ENCODE measurements at places on chromosomes 16 and 17.
A peak's percentile ranks its signal among the peaks of the same experiment; 100 is the strongest.

DNA sequence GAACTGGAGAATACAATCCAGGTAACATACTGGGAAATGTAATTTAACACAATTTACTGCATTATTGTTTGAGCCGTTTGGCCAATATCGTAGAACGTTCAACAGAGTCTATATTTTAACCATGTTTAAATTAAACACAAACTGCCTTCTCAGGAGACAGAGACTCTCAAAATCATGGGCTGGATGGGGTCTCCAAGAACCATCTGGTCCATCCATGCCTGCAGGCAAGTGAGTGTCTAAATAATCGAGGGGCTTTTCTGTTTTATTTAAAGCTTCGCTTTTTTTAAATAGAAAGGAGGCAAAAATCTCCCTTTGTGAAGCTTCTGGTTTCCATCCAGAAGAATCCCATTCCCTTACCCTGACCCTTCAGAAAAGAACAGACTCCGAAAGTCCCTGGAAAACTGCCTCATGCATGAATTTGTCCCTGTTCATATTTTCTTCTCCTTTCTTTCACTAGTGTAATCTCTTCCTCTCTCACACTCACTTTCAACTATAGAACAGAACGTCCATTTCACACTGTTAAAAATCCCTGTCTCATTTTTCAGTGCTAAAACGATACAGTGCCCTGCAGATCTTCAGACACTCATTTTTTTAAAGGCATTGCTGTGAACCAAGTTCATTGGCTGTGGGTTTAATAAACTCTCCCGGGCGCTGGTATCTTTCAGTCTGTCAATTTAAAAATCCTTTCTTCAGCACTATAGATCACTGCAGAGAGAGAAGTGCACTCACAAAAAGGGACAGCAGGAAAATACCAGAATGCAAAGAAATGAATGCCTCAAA is 111.4 kb upstream of the TOM1L1 start:
- no peak for DNase-seq

- no peak for DNase-seq
Observed at GRCh38 chr16:19783363-19784182, 65.5 kb downstream of the IQCK start.

DNA sequence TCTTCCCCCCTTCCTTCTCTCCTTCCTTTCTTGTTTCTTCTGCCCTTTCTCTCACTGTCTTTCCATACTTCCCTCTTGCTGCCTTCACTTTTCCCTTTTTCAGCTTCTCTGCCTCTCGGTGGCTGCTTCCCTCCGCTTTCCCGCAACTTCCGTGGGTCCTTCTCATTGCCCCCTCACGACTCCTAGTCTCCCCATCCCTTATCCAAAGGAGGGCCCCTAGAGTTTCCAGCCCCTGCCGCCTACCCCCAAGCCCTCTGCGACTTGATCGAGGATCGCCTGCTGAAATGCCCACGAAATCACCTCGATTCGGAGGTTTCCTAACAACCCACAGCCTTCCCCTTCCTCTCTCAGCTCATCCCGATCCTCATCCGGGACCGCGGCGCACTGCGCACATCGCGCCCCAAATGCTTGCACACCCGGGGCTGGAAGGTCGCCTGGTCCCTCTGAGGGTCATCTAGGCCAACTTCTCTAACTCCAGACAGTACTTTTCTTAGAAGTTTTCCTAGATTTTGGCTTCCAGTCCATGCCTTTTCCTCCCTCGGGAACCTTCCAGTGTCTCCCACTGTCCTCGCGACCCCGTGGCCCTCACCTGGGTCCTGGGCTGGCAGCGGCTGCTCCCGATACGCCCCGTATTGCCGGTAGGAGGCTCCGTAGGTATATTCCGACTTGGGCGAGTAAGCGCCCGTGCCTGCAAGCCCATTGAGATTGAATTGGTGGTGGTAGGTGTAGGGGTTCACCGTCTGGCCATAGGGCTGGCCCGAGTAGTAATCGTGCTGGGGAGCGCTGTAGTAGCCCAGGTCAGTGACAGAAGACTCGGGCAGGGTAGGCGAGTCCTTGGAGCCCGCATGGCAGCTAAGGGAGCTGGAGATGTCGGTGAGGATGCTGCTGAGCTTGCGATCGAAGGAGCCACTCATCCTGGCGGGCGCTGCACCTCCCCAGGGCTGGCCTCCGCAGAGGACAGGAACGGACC is 654 bp downstream of the DLX3 start:
- no peak for DNase-seq

DNA sequence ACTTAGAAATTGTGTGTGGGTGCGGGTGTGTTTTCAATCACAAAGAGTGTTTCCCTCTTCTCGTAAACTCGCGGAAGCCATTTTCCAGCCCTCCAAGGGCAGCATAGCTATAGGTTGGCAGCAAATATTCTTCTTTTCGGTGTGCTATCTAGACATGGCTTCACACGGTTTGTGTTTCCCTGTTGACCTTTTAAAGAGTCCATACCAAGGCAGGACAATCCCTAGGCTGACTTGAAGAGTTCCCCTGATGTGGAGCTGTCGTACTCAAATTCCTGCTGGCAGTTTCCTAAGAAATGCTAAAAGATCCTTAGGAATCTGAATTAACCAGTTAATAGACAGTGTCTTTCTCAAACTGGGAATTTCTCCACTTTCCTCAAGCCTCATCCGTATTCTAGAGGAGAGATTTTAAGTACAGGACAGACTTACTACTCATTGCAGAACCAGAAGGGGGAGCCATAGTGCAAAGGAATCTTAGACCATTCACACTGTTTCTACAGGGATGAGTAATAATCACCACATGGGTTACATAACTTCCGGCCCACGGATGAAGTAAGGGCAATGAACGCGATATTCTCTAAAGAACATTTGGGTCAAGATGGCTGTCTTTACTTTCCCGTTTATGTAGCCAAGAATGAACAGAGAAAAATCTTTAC is 288.6 kb upstream of the ELAC2 start:
- no peak for DNase-seq

- no peak for DNase-seq
Observed at GRCh38 chr17:37466471-37466870, 23.2 kb upstream of the DUSP14 start.

DNA sequence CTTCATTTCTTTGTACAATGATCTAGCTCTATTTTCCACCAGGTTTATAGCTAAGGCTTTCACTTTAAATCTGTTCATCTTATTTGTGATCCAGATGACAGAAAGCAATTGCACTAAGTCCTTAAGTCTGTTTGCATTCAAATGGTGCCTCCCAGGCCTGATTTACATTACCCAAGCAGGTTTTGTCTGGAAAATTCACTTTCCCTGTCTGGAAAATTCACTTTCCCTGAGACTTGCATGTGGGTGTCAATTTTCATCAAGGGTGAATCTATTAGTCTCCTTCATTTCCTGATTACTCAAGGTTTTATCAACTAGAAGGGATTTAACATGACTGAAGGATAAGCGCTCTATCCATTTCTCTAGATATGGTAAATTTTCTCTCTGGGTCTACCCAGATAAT is 1480.2 kb upstream of the GOT2 start:
- no peak for DNase-seq

DNA sequence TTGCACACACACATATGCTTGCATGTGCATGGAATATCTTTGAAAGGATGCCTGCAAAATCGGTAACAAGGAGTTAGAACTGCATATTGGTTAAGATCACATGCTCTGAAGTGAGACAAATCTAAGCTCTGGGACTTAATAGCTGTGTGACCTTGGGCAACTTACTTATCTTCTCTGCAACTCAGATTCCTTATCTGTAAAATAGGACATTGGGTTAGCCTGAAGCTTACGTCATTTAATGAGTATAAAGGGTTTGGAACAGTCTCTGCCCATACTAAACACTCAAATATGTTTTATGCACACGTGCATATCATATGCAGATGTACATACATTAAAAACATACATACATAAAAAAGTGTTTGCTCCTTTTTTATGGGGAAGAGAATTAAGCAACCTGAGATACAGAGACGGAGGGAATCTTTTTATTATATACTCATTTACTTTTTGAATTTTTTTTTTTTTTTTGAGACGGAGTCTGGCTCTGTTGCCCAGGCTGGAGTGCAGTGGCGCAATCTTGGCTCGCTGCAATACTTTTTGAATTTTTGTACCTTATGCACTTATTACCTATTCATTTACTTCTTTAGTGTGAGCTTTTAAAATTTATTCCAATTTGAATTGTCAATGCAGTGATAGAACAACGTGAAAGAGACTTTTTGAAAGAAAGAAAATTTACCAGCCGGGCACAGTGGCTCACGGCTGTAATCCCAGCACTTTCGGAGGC is 206.2 kb downstream of the CCDC182 start:
- DNase-seq, result no peak

DNA sequence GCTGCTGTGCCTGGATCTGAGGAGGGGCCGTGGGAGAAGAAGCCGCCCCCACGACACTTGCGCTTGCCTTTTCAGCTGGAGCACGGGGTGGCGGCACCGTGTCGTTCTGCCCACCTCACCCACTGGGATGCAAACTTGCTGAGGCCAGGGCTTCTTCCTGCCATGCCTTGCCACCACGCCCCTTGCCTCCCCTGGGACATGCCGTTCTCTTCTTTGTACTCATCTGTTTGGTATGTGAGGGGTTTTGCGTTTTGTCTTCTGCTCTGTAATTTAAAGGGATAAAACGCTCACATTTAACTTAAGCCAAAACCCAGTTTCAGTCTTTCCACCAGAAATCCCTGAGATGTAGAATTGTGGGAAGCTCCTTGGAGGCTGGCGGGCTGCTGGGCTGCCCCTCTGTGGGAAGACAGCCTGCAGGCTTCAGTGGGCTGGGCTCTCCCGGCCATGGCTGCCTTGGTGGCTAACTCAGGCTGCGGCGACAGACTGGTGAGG is 180.2 kb downstream of the RPTOR start:
- DNase-seq, result no peak

GRCh38 chr17:33178681-33179080 is 114.4 kb downstream of the ASIC2 start:
- no peak for DNase-seq

- DNase-seq, result no peak
Observed at GRCh38 chr16:51231702-51232101, 80.6 kb upstream of the SALL1 start.

DNA sequence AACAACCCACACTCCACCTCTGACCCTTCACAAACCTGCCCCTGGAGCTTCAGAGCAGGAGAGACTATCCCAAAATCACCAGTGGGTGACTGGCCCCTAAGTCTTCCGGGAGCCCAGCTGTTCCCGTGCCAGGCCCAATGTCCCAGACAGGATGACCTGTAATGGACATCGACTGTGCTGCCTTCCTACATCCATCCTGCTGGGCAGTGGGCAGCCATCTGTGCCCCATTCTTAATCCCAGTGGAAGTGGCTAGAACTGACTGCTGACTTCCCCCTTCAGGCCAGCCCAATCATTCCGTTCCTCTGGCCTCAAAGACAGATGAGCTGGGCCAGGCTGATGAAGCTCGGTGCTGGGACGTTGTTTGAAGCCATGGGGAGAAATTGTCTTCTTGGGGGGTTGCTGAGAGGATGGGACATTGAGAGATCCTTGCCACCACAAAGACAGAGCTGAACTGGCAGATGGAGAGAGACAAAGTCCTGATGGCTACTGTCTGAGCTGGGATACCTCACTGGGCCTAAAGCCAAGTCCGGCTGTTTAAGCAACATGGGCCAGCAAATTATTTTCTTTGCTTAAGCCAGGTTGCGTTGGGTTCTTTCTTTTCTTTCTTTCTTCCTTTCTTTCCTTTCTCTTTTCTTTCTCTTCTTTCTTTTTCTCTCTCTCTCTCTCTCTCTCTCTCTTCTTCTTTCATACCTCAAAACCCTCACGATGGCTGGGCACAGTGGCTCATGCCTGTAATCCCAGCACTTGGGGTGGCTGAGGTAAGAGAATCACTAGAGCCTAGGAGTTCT is 17.9 kb upstream of the ALOX15B start:
- DNase-seq, result no peak

GRCh38 chr16:17283016-17283415 is 187.7 kb downstream of the XYLT1 start:
- no peak for DNase-seq

GRCh38 chr17:55710829-55711496 is 11.7 kb downstream of the TMEM100 start:
- DNase-seq, result no peak

GRCh38 chr16:73062001-73062616 is 14.2 kb upstream of the ZFHX3 start:
- DNase-seq, result no peak

GRCh38 chr16:73956587-73957494 is 339.8 kb upstream of the PSMD7 start:
- peak; percentile 45 for DNase-seq

GRCh38 chr16:78836802-78837491 is 737.5 kb downstream of the WWOX start:
- DNase-seq, result no peak

GRCh38 chr16:12262454-12263180 is 286.1 kb downstream of the SNX29 start:
- DNase-seq, result no peak

DNA sequence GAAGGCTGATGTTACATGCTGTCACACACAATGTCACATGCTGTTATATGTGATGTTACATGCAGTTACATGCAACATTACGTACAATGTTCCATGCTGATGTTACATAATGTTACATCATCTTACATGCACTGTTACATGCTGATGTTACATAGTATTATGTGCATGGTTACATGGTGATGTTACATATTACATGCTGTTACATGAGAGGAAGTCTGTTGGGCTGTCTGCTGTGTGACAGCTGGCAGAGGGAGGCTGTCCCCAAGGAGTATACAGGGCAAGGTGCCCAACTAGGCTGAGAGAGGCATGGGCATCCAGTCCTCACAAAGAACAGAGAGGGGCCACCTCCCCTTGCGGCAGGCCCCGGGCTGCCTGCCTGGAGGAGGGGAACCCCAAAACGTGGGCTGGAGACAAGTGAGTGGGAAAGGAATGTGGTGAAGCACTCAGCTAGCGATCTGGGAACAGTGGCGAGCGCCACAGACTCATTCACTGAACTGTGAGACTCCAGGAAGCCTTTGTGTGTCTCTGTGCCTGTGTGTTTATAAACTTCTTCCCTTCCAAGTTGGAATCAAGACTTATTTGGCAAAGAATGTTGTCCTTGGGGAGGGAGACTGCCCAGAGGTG is 30.6 kb downstream of the TMEM92 start:
- no peak for DNase-seq

- no peak for DNase-seq
Observed at GRCh38 chr17:61947367-61948078, 19.7 kb upstream of the INTS2 start.

- no peak for DNase-seq
Observed at GRCh38 chr16:81545470-81546250, 101.1 kb downstream of the CMIP start.

DNA sequence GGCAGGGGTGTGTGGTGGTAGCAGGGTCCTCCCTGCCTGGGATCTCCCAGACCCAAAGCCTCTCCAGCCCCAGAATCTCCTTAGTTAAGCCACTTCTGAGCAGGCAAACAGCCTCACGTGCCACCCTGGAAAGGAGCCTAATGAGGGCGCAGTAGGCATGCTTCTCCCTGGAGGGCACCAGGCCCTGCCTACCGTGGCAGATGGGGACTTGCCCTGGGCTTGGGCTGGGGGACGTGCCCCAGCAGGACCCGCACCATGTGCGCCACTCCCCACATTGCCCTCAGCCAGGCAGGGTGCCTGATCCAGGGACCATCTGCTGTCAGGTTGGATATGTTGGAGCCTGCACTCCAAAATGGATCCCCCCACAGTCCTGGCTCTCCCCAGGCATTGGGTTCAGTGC is 14.2 kb downstream of the FAM83G start:
- no peak for DNase-seq

- DNase-seq, result peak; percentile 11
Observed at GRCh38 chr17:17073030-17073564, 30.8 kb downstream of the MPRIP start.

All from uterus (tissue), 4 donors.